ENCODE measurements at places on chromosomes 7 and 10.

DNA sequence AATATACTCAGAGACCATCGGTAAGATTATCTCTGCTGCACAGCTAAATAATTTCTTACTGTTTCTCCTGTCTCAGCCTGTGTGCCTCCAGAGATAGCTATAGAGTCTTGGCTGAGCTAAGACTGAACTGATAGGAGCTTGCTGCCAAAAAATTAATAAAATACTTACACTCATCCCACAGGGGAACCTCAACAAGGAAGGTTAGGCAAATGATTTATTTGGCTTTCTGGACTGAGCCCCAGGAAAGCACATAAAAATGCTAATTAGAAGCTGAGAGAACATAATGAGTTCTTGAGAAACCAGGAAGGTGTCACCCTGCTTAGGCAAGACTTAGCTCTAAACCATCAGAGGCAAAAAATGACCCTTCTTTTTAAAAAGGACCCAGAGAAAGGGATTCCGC is 534.5 kb downstream of the TNS3 start:
- no peak for DNase-seq

DNA sequence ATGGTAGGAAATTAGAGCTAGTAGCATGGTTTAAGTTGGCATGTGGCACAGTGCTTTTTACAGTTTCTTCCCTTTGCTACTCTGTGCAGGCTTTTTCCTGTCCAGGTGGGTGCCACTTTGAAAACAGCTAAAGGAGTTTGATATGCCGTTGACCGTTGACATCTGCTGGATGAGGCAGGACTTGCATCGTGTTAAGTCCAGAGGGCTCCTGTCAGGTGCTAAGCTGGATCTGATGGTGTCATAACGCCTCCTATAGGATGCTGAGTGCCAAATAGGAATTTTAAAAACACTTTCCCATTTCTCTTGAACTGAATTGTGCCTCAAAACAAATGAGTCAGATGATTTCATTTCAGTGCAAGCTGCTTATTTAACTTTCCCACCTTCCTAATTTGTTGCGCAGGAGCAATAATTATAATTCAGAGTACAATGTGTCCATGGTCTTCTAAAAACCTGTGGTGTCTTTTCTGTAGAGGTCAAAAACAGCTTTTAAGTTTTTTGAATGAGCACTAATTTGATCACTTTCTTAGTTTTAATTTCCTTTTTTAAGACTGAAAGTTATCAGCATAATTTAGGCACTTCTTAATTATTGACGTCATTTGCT is 178.3 kb downstream of the CDCA7L start:
- no peak for DNase-seq

- DNase-seq: no peak
Measured at GRCh38 chr10:71128311-71128980, 83.9 kb upstream of the UNC5B start.

- no peak for DNase-seq
Measured at GRCh38 chr7:157522954-157523353, 186.2 kb downstream of the DNAJB6 start.

- no peak for DNase-seq
Measured at GRCh38 chr7:44348300-44348699, 22.9 kb upstream of the CAMK2B start.

DNA sequence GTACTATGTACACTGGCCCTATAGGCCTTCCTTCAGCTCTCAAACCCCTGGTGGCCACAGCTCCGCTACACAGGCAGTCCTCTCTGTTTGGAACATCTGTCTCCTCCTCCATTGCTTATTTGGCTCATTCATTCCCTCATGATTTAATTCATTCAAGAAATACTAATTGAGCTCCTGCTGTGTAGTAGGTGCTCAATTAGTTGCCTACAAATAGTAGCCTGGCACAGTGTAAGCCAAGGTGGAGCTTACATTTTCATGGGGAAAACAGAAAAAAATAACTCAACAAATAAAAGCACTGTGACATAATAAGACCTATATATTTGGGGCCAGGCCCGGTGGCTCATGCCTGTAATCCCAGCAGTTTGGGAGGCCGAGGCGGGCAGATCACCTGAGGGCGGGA is 3.4 kb upstream of the FIS1 start:
- no peak for DNase-seq

Data from stimulated activated CD8-positive, alpha-beta memory T cell treated with anti-CD3 and anti-CD28 coated beads, Interleukin-7, amount 100 ng/mL, for 1 hour (primary cell).